OCI-LY7 (cell line): ENCODE measurements at places on chromosomes 6 and 20. TPM values are rescaled to one million over a fixed set of nuclear protein-coding genes. Genes with fewer than 3 reads are reported as not detected.

- no peak for DNase-seq
These were observed 83.4 kb downstream of the REV3L start for GRCh38 chr6:111399626-111400025.

- peak; percentile 83 for DNase-seq
These were observed 14.9 kb upstream of the PPARD start for GRCh38 chr6:35327349-35328027.

- no peak for DNase-seq
These were observed 36.6 kb upstream of the LTV1 start for GRCh38 chr6:143806282-143807102.

DNA sequence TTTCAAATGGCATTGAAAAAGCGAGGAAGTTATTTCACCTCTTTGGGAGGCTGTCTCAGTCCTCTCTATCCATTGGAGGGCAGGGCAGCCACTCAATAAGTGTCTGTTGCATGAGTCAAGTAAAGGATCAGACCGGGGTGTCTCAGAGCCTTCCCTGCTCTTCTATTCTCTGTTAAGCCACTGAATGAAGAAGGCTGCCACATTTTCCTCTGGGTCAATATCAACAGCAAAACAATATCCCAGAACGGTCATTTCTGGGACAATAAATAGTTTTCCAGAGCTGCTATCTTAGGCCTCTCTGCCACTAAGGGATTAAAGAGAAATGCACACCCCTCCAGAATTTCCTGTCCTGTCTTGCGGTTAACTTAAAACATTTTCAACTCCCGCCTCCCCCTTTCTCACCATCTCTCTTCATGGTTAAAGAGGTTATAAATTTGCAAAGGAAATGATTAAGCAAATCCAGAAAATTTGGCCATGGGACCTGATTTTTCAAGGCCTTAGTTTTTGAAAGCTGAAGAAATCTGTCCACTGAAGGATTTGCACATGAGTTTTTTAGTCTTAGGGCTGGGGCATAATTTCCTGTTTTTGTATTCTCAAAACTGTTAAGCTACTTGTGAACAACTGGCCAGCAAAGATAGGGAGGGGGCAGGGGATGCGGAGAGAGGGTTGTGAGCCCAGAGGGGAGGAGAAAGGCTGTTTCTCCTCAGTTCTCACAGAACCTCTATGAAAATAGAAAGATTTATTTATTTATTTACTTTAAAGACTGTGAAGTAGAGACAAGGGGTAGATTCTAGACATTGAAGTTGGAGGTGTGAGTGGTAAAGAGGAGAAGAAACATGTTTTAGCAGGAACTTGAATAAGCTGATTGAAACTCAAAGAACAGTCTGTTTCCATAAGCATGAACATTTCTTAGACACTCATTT lies 135.7 kb downstream of the BCAS1 start:
- peak; percentile 88 for DNase-seq

DNA sequence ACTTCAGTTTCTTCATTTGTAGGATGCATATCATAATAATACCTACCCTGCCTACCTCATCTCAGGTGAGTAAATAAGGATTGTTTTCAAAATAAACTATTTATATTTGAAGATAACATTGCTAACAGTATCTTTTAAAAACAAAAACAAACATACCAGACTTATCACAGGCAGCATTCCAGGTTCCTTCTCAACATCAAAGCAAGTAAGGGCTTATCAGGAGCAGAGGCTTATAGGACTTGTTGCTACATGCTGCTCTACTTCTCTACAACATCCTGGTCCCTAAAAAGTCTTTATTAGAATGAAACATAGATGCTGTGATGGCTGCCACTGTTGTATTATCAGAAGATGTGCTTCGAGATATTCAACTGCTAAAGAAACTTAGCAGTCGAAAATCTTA lies 149.2 kb upstream of the PRDM1 start:
- no peak for DNase-seq

- peak; percentile 35 for DNase-seq
These were observed 1.4 kb downstream of the FGD2 start for GRCh38 chr6:37006793-37007339.

DNA sequence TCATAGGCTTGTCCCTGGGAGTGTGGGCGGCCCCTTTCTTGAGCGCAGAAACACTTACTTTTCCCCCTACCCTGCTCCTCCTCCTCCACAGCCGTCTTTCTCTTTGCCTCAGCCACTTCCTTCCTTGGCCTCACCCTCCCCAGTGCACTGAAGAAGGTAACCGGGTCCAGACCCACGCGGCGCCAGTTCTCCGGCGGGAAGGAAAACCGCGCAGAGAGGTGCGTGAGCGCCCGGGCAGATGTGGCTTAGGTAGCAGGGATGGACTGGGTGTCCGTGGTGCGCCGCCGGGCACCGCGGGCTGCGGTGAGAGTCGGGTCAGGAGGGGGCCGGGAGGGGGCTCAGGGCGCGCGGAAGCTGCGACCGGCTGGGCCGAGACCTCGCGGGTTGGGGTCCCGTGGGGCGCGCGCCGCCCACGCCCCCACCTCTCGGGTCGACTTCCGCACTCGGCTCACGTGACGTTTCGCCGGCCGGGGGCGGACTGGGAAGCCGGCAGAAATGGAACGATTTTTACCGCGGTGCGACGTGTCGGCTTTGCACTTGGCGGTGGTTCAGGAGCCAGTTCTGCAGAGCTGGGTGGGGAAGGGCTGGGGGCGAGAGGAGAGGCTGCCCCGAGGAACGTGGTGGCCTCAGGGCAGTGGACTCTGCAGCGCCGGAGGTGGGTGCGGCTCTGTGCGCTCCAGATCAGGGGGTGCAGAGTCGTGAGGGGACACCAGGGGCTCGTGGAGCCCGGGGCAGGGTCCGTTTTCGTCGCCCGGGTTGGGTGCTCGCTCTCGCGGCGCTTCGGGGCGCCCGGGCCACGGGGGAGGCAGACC lies at the start of gene ABRACL:
Gene ABRACL (plus strand): TSS at position 88 of the 812 bp plus-strand sequence. CDS start 5,416 bp downstream, outside the sequence.
- DNase-seq = peak; percentile 76

DNA sequence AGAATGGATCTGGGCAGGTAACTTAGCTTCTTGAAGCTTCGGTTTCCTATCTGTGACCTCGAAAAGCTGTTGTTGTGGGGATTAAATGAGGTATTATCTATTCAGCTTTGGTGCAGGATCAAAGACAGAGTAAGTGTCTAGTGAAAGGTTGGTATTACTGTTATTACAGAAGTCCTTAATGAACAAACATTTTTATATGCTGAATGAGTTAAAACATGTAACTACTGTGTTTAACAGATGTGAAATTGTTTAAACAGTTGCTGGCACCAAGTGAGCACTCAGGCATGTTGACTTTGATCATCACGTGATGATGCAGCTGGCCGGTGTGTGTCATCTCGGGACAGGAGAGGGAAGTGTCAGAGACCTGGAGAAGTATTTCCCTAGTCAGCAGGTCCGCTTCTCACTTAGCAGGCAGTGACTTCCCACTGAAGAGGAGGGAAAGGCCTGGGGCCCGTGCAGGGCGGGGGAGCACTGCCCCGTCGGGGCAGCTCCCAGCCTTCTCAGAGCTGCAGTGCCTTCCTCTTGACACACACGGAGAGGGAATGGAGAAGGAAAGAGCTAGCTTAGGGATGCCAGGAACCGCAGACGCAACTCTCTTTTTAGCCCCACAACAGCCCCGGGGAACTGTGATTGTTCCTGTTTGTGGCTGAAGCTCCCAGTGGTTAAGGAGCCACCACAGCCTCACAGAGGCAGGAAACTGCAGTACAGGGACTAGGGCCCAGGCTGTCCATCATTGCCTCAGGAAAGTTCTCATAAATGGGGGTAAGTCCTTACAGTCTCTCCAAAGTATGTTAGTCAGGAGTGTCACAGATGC lies 18.0 kb downstream of the TUBB2A start:
- peak; percentile 69 for DNase-seq

DNA sequence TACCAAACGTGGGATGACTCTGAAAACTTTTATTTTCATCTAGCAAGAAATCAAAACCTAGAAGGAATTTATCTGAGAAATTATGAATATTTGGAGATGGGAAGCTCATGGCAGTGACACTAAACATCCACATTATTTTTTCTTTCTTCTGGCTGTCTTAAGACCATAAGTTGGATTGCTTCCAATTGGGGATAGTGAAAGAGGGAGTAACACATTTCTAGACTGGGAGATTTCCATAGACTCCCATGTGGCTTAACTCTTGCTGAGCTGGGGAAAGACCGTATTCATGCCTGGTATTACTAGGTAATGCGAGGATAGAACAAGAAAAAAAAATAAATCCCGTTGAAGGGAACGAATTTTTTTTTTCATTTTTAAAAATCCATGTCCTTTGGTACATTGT lies 120.0 kb downstream of the UTRN start:
- DNase-seq = no peak

ADGB gene
- total RNA-seq = not detected in 2 replicates

GRCh38 chr6:97813889-97814567 lies 531.0 kb upstream of the MMS22L start:
- DNase-seq = no peak

GRCh38 chr6:2658788-2659187 lies 91.9 kb downstream of the MYLK4 start:
- DNase-seq = peak; percentile 43

- no peak for DNase-seq
These were observed 76.8 kb upstream of the ARMC2 start for GRCh38 chr6:108771421-108771820.

MICB gene
- 32.4 and 33.9 TPM in 2 replicates for total RNA-seq

DNA sequence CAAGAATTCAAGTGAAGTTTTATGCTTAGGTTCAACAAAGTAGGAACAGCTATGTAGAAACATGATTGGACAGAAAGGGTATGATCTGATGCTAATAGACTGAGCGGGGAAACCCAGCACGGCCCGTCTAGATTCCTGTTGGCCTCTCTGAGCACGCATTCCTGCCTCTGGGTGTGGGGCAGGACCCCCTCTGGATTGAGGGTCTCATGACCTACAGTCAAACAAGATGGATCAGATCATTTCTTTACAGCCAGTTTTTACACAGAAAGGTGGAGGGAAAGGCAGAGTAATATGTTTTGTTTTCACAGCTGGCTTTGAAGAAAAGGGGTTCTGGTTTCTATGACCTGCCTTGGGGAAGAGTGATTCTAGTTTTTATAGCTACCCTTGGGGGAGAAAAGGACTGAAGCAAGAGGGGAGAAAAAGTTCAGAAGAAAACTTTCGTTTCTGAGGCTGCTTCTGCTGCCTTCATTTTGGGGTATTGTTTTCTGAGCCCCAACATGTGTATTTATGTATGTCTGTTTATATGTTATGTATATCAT lies 99.6 kb upstream of the SLC22A16 start:
- no peak for DNase-seq

- no peak for DNase-seq
These were observed 21.8 kb downstream of the SNX5 start for GRCh38 chr20:17946572-17947473.

- no peak for DNase-seq
These were observed 149.7 kb downstream of the UNC5CL start for GRCh38 chr6:40889137-40889832.

FAM110A gene
- 28.2 and 36.4 TPM in 2 replicates for total RNA-seq

- DNase-seq = no peak
These were observed 86.8 kb upstream of the SHLD1 start for GRCh38 chr20:5663396-5663795.

GRCh38 chr20:9609887-9610502 lies 95.6 kb downstream of the LAMP5 start:
- DNase-seq = peak; percentile 68
